ENCODE measurements at places on chromosomes 1 and 21.

DNA sequence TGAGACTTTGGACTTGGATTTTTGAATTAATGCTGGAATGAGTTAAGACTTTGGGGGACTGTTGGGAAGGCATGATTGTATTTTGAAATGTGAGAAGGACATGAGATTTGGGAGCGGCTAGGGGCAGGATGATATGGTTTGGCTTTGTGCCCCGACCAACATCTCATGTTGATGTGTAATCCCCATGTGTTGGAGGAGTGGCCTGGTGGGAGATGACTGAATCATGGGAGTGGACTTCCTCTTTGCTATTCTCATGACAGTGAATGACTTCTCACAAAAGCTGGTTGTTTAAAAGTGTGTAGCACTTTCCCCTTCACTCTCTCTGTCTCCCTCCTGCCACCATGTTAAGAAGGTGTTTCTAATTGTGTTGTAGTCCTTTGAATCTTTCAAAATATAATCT is 9.3 kb upstream of the PHGDH start:
- DNase-seq: no peak

- no peak for DNase-seq
Observed at GRCh38 chr1:55007625-55008024, 8.9 kb downstream of the BSND start.

DNA sequence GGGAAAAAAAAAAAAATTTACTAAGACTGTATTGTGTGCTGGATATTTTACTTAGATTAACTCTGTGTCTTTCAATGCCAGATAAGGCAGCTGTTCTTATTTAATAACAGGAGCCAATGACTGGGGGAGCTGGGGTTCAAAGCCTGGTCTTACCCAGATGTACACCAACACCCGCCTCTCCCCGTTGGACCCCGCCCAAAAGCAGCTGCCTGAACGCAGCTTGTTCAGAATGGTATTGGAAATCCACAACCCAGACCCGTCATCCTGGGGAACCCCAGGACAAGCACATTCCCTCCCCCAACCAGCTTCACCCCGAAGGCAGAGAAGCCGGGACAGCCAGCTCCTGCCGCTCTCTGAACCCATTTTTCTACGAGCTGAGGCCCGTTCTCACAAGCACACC is 113.6 kb upstream of the TMPRSS2 start:
- no peak for DNase-seq

DNA sequence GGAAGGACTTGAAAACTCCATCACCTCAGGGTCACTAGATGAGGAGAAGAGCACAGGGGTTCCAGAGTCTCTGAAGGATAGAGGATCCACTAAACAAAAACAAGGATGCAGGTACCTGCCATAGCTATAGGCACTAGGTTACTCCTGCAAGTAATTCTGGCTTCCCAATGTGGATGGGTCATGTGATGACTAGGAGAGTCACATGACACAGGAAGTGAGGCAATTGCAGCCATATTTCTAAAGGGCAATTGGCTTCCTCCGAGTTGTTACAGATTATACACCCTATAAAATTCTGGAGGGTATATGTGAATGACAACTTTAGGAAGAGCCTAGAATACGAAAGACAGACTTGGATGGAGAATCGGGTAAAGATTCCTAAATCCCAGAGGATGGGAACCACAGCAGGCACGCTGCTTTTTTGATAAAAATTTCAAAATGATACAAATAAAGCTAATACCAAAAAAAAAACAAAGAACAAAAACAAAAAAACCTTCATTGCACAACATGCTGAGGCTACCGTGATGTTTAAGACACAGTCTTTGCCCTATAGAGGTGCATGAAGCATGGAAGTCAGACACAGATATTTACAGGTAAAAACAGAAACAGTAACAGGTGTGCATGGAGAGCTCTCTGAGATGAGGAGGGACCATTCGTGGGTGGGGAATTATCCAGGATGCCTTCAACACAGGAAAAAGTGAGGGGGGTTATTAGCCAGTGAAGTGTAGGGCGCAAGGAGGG is 10.5 kb downstream of the MTX1 start:
- DNase-seq: no peak

GRCh38 chr1:36397083-36397377 is 678 bp downstream of the LSM10 start:
- DNase-seq: no peak

DNA sequence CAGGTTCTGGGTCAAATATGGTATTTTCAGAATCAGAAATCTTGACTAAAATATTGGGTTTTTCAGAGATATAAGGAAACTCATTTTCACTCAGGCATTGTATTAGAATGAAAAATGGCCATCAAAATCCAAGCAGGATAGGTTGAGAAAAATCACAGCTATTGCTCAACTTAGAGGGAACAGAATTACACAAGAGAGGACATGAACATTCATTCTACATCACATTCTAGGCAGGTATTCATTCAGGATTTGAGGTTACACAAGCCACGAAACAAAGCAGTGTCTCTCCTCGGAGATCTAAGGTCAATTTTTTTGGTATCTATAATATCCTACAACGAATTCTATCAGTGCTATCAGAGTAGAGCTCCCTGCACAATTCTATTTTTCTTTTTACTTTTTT is 163.6 kb upstream of the HP1BP3 start:
- DNase-seq: no peak

- DNase-seq: no peak
Observed at GRCh38 chr1:4805987-4806386, 151.6 kb downstream of the AJAP1 start.

GRCh38 chr1:9438431-9439073 is 100.7 kb upstream of the SLC25A33 start:
- no peak for DNase-seq

DNA sequence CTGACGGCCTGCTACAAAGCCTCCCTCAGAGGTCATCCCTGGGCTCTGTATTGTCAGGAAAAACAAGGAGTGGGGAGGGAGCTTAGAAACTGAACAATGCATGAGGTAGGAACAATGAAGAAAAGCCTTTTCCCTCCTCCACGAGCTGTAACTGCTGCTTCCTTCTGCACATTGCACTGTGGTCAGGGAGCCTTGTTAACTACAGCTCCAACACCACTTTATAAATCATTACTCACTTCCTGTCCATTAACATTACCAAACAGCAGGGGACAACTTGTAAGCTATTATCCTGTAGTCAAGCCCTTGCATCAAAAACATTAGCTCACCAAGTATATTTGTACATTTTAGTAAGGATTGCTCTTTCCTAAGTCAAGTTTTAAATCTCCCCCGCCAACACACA is 336.0 kb upstream of the NR5A2 start:
- peak; percentile 66 for DNase-seq

- no peak for DNase-seq
Observed at GRCh38 chr1:210246447-210246846, 13.9 kb downstream of the SERTAD4 start.

DNA sequence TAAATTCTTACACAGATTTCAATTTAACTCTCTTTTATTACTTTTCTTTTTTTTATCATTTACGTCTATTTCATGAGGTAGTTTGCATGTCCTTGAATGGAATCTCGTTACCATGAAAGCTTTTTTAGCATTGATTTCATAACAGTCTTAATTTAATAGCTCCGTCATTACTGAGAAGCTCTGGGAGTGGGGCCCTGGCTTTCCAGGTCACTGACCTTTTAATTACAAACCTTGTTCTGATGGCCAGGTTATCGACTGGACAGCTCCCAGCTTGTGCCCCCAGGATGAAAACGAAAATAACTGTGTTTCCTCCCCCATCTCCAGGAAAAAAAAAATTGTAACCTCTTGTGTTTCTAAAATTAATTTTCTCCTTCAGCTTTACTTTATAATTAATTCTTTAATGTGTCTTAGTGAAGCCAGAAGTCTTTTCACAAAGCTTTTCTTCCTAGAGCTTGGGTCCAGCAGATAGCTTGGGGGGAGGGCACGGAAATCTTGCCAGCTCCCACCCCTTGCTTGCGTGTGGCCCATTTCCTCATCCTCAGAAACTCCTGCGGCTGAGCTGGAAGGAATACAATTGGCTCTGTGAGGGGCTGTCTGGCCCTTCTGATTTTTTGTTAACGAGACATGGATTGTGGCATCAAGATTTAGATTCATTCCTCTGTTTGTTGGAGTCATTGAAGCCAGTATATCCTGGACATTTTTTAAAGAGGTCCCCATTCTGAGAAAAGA is 65.7 kb downstream of the PEX14 start:
- no peak for DNase-seq

GRCh38 chr1:223243441-223244050 is 100.5 kb upstream of the TLR5 start:
- no peak for DNase-seq

DNA sequence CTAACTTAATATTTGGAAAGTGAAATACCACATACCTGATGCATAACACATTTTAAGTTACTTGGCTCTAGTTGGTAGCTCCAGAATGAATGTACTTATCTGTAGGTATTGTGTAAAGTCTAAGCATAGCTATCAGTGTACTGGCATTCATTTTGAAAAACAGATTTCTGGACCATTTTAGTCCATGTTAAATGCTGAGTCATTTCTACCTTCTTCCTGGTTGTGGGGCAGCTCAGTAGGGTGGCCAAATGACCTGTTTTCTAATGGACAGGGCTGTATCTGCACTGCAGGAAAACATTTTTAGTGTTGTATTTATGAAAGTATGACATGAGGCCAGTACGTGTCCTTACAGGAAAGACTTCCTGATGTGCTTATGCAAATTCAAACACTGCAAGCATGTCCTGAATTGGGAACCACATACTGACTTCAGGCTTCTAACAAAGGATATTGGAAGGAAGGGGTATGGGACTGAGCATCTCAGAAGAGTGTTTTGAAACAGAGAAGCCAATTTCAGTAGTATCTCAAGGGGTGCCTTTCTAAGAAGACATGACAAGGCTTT is 300.3 kb upstream of the B3GALT2 start:
- no peak for DNase-seq

DNA sequence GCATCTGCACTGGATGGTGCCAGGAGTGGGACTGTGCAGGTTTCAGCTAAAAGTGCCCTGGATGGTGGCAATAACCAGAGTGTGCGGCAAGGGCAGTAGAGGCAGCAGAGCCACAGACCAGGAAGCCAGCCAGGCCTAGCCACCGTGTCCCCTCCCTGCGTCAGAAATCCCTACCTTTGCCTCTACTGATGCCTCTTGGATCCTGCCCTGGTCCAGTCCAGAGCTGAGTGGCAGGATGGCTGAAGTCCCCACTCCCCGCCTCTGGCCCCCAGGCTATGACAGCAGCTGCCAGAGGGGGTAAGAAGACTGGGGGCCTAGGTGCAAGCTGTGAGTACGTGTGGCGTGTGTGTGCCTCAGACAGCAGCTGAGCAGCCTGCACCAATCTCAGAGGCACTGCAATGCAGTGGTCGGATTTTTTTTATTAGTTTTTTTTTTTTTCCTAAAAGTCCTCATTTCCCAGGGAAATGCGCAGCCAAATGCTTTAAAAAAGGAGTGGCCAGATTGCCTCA is 51.9 kb downstream of the SYT2 start:
- DNase-seq: no peak

DNA sequence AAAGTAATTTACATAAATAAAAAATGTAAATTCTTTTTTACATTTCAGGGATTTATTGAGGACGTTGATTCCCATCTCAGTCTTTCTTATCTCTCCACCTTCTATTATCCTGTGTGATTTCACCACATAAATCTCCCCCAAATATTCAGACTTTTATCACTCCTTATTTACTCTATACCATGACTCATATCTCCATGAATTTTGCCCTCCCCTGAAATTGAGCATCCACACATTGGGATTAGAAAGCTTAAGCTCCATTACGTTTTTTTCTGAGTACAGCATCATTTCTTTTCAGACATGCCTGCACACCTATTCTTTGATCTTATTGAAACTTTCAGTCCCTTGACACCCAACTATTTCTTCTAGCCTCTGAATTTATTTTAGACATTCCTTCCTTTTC is 111.2 kb downstream of the IFI44 start:
- DNase-seq: no peak

DNA sequence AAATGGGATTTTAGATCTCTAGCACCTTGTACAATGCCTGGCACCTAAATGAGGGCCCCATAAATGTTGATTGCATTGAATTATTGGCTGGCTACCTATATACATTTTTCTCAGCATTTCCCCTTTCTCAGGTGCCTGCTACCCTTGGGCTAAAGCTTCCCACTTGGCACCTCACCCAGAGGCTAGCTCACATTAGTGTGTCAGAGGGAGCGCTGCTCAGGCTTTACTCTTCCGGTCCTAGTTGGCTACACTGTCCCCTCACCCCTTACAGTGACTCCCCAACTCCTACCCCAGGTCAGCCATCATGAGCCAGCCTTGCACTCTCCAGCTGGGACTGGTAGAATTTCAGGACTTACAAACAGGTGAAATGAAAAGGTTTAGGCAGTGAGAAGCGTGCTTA is 9.5 kb downstream of the TRAF5 start:
- DNase-seq: no peak

DNA sequence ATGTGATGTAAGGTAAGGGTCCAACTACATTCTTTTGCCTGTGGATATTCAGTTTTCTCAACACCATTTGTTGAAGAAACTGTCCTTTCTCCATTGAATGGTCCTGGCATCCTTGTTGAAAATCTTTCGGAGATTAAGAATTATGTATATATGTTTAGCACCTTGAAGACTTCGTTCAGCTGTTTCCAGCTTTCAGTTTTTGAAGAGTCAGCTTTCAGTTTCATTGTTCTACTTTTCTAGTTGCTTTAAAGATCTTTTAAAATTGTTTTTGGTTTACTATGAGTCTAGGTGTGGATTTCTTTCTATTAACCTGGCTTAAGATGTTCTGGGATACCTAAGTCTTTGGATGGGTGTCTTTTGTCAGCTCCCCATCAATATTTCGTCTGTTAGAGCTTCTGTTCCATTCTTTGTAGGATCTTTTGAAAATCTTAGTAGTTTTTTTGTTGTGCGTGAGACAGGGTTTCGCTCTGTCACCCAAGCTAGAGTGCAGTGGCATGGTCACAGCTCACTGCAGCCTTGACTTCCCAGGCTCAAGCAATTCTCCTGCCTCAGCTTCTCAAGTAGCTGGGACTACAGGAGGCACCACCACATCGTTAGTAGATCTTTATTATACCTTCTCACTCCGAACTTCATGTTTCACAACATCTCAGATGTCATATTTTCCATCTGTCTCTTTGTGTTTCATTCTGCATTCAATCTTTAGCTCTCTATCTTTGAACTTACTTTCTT is 353.5 kb upstream of the B3GALT2 start:
- no peak for DNase-seq

- no peak for DNase-seq
Observed at GRCh38 chr1:203686091-203686632, 59.5 kb downstream of the ATP2B4 start.

- DNase-seq: no peak
Observed at GRCh38 chr1:221045842-221046831, 166.9 kb downstream of the HLX start.

- DNase-seq: no peak
Observed at GRCh38 chr1:17581389-17582123, 42.1 kb downstream of the ARHGEF10L start.

GRCh38 chr21:32595431-32595830 is 10.1 kb upstream of the TCP10L start:
- no peak for DNase-seq
